Stimulated activated CD4-positive, alpha-beta T cell treated with anti-CD3 and anti-CD28 coated beads, Interleukin-4, amount 100 ng/mL, for 48 hours (primary cell): ENCODE measurements at places on chromosomes 11 and 22.

- DNase-seq: no peak
Measured at GRCh38 chr11:128324051-128324481, 263.3 kb downstream of the ETS1 start.

DNA sequence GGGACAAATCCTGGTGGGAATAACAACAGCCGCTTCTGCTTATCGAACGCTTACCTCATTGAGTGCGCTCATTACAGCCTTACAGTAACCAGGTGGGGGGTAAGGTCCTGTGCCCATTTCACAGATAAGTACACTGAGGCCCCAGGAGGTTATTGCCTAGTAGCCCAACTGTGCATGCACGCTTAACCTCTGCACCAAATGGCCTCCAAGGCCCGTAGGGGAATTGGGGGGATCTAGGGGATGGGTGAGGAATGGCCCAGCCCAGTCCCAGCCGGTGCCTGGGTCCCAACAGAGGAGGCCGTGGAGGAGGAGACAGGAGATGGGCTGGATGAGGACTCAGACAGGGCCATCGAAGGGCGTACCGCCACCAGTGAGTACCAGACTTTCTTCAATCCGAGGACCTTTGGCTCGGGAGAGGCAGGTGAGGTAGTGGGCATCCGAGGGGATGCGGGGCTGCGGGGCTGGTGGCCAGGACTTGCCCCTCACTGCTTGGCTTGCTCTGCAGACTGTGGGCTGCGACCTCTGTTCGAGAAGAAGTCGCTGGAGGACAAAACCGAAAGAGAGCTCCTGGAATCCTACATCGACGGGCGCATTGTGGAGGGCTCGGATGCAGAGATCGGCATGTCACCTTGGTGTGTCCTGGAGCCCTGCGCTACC, 7.3 kb downstream of the F2 start:
- DNase-seq: no peak

- DNase-seq: no peak
Measured at GRCh38 chr11:28243061-28243460, 134.9 kb downstream of the METTL15 start.

GRCh38 chr11:69655479-69656428, 14.8 kb downstream of the CCND1 start:
- DNase-seq: no peak

DNA sequence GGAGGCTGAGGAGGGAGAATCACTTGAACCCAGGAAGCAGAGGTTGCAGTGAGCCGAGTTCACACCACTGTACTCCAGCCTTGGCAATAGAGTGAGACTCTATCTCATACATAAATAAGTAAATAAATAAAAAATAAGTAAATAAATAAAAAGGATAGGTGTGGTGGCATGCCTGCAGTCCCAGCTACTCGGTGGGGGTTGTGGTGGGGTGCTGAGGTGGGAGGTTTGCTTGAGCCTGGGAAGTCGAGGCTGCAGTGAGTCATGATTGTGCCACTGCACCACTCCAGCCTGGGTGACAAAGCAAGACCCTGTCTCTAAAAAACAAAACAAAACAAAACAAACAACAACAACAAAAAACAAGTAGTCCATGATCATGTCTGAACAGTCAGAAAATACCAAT, 3.1 kb downstream of the LARGE2 start:
- no peak for DNase-seq

- no peak for DNase-seq
Measured at GRCh38 chr11:12042215-12042676, 33.8 kb upstream of the DKK3 start.

DNA sequence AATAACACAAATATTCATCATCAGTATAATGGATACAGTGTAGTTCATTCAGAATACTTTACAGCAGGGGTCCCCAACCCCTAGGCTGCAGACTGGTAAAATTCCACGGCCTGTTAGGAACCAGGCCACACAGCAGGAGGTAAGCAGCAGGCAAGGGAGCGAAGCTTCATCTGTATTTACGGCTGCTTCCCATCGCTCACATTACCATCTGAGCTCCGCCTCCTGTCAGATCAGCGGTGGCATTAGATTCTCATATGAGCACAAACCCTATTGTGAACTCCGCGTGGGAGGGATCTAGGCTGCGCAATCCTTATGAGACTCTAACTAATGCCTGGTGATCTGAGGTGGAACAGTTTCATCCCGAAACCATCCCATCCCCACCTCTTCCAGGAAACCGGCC, 125.1 kb downstream of the SERGEF start:
- no peak for DNase-seq

GRCh38 chr11:18958221-18958910, 19.2 kb upstream of the MRGPRX1 start:
- no peak for DNase-seq

- DNase-seq: no peak
Measured at GRCh38 chr11:31803813-31804311, 7.3 kb downstream of the PAX6 start.

GRCh38 chr22:50218153-50218995, 17.6 kb downstream of the SELENOO start:
- DNase-seq: no peak

- no peak for DNase-seq
Measured at GRCh38 chr11:104979839-104980238, 11.5 kb upstream of the CASP4 start.

- DNase-seq: no peak
Measured at GRCh38 chr11:68168694-68169093, 44.4 kb downstream of the KMT5B start.

DNA sequence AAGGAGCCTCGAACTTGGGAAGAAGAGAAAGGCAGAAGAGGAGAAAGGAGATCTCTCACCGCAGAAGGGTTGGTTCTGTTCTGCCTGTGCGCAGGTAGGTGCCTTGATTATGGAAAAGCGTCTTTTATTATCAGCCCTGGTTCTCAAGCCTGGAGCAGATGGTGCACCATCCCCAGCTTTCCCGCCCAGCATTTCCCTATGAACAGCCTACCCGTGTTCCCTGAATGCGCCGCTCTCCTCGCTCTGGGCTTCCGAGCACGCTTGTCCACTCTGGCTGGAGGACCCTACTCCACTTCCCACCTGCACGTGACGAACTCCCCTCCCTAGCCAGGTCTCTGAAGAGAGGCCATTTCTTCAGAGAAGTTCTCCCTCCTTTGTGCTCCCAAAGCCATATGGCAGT, 15.2 kb downstream of the IGSF9B start:
- DNase-seq: no peak

GRCh38 chr22:23529166-23530103, 50.7 kb downstream of the IGLL1 start:
- no peak for DNase-seq

GRCh38 chr11:132080127-132080526, 709.7 kb downstream of the NTM start:
- no peak for DNase-seq

DNA sequence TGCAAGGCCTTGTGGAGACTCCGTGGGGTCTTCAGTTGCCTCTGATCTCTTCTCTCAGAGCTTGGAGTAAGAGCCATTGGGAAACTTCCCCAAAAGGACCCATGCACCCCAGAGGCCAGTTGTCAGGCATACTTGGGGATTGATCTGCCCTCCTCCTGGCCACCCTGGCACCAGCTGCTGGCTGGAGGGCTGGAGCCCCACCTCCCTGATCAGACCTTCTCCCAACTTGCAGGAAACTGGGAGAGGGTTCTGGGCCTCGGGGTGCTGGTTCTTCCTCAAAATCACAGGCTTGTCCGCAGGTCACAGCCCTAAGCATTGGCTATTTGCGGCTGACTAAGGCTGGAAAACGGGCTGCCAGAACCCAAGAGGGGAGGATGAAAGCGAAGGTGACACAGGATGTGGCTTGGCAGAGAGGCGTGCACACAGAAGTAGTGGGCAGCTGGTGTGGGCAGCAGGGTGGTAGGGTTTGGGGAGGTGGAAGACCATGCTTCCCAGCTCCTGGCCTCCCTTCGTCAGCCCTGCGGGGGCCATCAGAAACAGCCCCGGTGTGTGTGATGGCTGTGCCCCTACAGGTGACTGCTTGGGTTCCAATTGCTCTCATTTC, 1.3 kb upstream of the DGKZ start:
- DNase-seq: no peak

GRCh38 chr11:121067026-121067425, 34.0 kb upstream of the TECTA start:
- DNase-seq: no peak

DNA sequence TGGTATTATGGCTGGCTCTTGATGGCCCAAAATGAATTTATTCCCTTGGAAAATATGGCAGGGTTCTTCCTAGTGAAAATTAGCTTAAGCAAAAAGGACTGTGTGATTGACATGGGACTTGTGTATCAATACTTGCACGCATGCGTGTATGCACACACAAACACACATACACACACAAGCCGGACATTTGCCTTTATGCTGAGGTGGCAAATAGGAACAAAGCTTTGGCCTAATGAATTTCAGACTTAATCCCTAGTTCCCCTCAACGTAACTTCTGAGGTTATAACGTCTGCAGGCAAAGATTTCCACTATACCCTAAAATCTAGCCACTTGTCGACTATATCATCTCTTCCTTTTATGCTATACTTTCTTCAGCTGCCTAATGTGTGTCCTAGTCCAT, 2.9 kb upstream of the OR52I2 start:
- no peak for DNase-seq

GRCh38 chr11:128860571-128861361, 6.3 kb downstream of the KCNJ1 start:
- DNase-seq: no peak

- no peak for DNase-seq
Measured at GRCh38 chr11:116130122-116130521, 625.9 kb upstream of the CADM1 start.

DNA sequence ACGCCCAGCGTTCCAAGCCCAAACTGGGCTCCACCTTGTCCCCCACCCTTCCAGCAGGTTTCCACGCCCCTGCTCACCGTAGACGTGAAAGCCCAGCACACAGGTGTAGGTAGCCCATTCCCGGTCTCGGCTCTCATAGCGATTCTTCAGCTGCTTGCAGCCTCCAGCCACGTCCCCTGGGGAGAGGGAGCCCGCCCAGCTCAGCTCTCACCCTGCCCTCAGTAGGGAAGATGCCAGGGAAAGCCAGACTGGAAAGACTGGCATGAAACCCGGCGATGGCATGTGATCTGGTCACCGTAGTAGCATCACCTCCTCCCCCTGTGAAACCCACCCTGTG, 1.4 kb upstream of the MTA2 start:
- no peak for DNase-seq

- no peak for DNase-seq
Measured at GRCh38 chr11:105612771-105613170, 2.9 kb downstream of the GRIA4 start.

DNA sequence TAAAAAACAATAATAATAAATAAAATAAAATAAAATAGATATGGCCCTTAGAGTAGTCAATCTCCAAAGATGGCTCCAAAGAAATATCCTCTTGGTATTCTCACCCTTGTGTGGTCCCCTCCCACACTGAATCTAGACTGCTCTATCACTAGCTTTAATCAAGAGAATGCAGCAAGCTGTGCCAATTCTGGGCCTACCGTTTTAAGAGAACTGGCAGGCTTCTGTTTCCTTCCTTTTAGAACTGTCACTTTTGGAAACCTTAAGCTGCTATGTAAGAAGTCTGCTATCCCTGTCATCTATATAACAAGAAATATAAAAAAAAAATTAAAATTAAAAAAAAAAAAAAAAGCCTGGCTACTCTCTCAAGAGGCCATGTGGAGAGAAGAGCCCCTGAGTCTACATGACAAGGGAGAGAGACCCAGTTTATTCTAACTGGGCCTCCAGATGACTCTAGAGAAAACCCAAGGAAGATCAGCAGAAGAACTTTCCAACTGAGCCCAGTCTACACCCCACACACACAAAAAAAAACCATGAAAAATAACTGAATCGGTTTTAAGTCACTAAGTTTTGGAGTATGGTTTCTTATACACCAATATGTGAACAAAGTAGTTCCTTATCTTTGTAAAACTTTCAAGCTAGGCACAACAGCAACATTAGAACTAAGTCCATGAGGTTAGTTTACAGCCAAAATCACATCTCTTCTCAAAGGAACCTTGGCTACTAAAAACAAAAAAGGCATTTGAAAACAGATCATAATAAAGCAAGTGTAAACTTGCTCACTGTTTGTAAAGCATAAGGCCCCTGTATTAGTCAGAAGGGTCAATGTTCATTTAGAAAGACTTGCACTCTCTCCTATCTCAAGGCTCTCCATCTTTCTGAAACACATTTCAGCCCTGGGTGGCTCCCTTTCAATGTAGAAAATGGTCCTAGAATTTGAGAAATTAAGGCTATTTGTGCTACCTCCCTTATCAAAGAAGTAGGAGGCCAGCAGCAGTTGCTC, 67.3 kb downstream of the AMBRA1 start:
- no peak for DNase-seq

- no peak for DNase-seq
Measured at GRCh38 chr11:12842933-12843636, 166.0 kb upstream of the RASSF10 start.

DNA sequence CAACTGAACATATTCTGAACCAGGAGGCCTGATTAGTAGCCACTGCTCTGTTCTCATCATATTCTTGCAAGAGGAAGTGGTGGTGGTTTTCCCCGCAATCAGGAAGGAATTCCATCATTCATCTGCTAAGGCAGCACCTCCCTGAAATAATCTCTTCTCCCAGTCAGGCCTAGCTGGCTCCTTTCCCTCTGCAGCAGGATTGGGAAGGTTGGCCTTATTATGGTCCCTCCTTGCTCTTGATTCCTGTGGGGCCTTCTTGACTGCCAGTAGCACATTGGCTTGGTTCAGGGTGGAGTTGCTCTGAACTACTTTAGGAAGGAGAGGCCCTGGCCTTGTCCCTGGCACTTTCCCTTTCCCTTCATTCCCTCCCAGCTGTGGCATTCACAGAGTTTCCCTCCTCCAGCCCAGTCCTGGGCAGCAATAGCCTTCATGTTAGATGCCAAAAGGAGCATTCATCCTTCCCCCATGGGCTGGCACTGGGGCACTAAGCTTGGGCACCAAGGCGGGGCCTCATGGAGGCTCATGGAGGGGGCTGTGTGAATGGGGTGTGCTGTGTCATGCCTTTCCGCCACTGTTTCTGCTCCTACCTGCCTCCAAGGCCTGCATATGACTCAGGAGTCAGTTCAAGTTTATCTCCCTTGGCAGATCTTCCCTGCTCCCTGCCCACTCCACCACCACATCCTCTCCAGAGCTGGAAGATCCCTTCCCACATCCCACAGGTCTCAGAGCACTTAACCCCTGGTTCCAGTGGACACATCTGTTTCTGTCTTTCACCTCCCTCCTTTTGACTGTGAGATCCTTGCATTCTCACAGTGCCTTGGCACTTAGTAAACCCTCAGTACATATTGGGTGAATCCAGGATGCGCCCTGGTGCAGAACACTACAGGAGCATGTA, 27.6 kb upstream of the CD44 start:
- DNase-seq: no peak

GRCh38 chr22:20390394-20390907, 3.5 kb upstream of the ZNF74 start:
- DNase-seq: no peak

- no peak for DNase-seq
Measured at GRCh38 chr22:22939588-22940368, 52.2 kb downstream of the IGLL5 start.
